K562 (cell line): ENCODE measurements at places on chromosomes 12 and 14.

- DNase-seq, result no peak
Measured at GRCh38 chr12:98238515-98239130, 276.8 kb upstream of the TMPO start.

- DNase-seq, result peak; percentile 36
Measured at GRCh38 chr12:13233830-13234641, 37.5 kb downstream of the EMP1 start.

- no peak for DNase-seq
Measured at GRCh38 chr14:105153739-105154475, 14.7 kb downstream of the JAG2 start.

GRCh38 chr12:96041181-96041580 lies 5.8 kb upstream of the LTA4H start:
- no peak for DNase-seq

GRCh38 chr14:47739541-47739940 lies 64.1 kb upstream of the MDGA2 start:
- no peak for DNase-seq

- no peak for DNase-seq
Measured at GRCh38 chr12:49478949-49479664, 59.7 kb upstream of the KCNH3 start.

DNA sequence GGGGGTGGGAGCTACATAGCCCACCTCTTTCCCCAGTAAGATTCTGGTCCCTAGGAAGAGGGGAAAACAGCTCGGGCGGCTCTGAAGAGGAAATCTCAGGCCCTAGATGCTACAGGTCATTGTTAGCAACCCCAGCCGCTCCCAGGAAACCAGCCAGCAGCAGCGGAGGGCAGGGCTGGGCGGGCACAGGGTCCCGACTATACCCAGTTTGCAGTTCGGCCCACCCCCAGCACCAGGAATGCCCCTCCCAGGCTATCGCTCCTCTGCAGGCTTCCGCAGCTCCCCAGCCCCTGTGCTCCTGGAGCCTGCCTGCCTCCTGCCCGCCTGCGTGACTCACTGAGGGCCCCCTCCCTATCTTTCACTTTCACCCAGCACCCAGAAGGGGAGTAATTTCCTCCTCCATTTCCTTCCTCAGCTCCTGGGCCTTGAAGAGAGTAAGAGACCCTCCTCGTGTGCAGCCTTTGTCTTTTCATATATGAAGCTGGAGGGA lies 27.2 kb upstream of the PNMA1 start:
- DNase-seq, result peak; percentile 91

DNA sequence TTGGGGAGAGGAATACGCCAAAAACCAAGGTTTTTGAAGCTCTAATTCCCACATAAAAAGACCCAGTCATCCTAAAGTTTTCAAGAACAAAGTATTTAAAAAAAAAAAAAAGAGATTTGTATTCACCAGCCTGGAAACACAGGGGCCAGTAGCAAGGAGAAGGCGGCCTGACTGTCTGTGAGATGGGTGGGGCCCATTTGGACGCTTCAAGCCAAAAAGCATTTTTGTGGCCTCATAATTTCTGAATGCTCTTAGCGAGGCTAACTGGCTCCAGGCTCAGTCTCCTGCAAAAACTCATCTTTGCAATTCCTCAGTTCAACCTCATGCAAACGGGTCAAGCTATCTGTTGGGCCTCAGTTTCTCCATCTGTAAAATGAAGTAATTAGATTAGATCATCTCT lies 514.1 kb downstream of the MED13L start:
- no peak for DNase-seq
